ENCODE measurements at places on chromosomes 6 and 20. TPM values are rescaled to one million over a fixed set of nuclear protein-coding genes. Genes with fewer than 3 reads are reported as not detected.

DNA sequence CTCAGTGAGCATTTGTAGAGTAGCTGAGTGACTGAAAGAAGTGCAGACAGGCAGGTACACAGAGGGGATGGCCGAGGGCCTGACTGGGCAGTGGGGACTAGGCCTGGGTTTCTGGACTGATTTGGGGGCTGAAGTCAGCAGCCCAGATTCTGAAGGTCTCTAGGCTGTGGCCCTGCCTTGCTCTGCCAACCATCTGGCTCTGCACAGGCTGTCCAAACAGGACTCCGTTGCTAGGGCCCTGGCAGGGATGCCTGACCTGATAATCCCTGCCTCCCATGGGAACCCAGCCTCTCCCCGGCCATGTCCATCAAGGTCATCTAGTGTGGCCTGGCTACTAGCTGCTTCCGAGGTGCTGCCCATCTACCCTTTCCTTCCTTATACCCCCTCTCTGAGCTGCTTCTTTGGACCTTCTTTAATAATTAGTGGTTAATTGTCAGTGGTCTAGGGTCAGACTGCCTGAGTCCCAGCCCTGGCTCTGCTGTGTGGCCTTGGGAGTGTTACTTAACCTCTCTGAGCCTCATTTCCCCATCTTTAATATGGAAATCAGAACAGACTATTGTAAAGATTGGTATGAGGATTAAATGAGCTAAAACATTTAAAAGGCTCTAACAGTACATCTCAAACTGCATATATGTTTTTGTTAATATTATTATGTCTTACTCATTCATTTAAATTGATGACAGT lies 137.9 kb downstream of the VEGFA start:
- DNase-seq: no peak

DNA sequence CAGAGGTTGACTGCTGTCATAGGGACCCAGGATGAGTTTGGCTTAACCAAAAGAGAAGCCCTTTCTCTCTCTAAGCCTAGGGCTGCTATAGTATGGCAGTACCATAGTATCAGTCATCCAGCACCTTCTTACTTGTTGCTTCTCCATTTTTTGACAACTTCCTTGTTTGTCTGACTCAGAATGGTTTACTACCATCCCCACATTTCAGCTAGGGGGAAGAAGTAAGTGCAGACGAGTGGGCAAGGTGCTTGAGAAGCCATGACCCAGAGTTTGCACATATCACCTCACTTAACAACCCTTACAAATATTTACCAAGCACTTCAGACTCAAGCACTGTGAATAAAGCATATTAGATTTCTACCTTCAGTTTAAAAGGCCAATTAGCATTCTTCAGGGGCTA lies 289.9 kb upstream of the TSHZ2 start:
- DNase-seq: no peak

GRCh38 chr6:117389227-117390057 lies 36.3 kb downstream of the ROS1 start:
- no peak for DNase-seq

- DNase-seq: no peak
Observed at GRCh38 chr6:135520781-135521180, 23.2 kb upstream of the AHI1 start.

GRCh38 chr6:122400462-122401089 lies 1.1 kb downstream of the HSF2 start:
- no peak for DNase-seq

DNA sequence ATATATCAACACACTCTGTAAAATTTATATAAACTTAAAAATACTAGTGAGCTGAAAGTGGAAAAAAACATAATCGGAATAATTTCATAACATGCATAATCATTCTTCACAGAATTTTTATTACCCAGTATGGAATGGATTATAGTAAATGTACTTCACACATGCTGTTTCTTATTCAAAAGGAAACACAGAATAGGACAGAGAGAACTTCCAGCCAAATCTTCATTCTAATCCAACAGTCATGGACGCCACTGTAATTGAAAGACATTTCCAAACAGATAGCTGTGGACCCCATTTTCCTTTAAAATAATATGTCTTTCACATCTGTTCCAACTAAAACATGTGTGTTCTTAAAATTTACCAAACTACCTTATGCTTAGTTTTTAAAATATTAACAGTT lies 126.6 kb upstream of the RUNX2 start:
- DNase-seq: no peak

DNA sequence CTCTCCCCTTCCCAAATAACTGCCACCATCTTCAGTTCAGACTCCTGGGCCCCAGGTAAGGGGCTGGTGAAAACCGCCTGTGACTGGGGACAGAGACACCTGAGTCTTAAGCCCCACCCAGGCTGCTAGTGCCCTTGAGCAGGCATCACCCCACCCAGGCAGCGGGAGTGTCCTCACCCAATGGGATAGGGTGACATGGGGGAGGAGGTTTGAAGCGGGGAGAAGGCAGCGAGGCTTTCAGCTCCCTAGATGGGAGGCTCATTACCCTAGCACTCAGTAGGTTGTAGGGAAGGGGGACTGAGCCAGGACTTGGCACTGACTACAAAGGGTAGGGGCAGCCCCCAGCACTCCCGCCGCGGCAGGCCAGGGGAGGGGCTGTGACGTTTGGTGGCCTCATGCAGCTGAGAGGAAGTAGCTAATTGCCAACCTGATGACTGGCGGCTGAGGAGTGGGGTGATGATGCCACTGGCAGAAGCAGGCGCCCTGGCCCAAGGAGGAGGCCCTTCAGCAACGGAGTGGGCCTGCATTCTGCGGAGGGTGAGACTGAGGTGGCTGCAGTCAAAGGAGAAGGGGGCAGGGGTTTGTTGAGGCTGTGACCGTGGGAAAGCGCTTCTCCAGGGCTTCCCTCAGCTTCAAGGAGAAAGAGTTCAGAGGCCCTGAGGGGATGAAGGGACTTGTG lies 126.9 kb downstream of the MRPL14 start:
- DNase-seq: no peak

- no peak for DNase-seq
Observed at GRCh38 chr20:4942331-4942730, 59.0 kb downstream of the SLC23A2 start.

DNA sequence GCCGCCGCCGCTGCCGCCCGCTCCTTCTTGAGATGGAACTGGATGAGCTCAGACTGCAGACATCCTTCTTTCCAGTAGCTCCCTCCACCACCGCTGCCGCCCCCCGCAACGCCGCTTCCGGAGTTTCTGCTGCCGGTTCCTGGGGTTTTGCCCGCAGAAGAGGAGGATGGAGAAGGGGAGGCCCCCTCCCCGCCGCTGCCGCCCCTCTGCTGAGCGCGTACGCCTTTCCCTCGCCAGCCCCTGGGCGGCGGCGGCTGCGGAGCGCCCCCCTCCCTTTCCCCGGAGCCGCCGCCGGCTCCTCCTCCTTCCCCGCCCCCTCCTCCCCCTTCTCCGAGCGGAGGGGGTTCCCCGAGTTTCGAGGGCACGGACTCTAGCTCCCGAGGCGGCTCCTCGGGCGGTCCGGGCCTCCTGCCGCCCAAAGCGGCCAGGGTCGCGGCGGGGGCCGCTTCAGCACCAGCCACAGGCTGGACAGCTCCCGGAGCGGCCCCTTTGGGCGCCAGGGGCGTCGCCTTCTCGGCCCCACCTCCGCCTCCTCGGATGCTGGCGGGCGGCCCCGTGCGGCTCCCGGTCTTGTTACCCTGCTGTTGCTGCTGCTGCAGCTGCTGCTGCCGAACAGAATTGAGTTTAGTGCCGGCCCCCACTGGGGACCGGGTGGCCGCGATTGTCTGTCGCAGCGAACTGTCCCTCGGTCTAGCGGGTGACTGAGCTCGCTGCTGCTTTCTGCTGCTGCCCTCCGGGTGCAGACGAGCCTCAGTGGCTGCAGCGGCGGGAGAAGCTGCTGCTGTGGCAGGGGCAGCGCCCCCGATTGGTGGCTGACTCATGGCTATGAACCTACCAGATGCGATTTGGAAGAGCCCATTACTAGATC lies 3.1 kb downstream of the MTCL3 start:
- DNase-seq: peak; percentile 34

- no peak for DNase-seq
Observed at GRCh38 chr6:33787346-33787953, 1.5 kb downstream of the LEMD2 start.

DNA sequence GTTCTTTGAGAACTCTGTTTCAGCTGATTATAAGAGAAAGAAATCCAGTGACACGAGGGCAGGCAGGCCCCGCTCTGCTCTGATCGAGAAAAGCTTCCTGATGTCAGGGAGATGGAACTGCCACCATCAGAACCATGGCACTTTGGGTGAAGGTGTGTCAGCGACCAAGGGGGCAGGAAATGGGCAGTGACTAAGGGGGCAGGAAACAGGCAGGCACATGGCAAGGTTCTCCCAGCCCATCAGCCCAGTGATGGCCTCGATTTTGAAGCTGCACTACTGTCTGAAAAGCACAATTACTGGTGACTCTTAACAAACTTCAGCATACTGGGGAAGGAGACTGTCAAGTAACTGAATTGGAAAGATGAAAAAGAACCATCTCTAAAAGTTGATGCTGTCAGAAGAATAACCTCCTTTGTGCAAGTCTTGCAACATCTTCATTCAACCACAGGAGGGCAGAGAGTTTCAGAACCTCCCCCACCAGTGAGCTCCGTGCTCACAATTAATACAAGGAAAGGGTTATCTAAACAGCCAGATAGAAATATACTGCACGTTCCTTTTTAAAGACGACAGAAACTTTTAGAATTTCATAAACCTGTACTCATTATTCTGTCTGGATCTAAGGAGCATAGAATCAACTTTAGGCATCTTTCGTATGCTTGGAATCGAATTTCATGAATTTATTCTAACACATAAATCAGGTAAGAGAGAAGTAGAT lies 39.1 kb downstream of the TMX4 start:
- no peak for DNase-seq

MRPL18 gene
- 83.4 TPM for total RNA-seq

RAD21L1 gene
- 0.48 TPM for total RNA-seq

DLL1 gene
- total RNA-seq: 3.8 TPM

LRFN2 gene
- total RNA-seq: 2.3 TPM

SLC17A3 gene
- total RNA-seq: not detected

LY6G5C gene
- 1.2 TPM for total RNA-seq

AVP gene
- total RNA-seq: not detected

RAMACL gene
- total RNA-seq: 0.97 TPM

TAGAP gene
- not detected for total RNA-seq

LINC00237 gene
- 0.69 TPM for total RNA-seq

TFAP2A gene
- 0.10 TPM for total RNA-seq

TCF21 gene
- total RNA-seq: not detected

RIPPLY2 gene
- 1.9 TPM for total RNA-seq

TNXB gene
- total RNA-seq: 4.8 TPM

GHRH gene
- not detected for total RNA-seq

All from H1 (cell line).